ENCODE measurements at places on chromosomes 3 and 15. TPM values are rescaled to one million over a fixed set of nuclear protein-coding genes. Genes with fewer than 3 reads are reported as not detected.

DUOX2 gene
- not detected for polyA plus RNA-seq

DNA sequence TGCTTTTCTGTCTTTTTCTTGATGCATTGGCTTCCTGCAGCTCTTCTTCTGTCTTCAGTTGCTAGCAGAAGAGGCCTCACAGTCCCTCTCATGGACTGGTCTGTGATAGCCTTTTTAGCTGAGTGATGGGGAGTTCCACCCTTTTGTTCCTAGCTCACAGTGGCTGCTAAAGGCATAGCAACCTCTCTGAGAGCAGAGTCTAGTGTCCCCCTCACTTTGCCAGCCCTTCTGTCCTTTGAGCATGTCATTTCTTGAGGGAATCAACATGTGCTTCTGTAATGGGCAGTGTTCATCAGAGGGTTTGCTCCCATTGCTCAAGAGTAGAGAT is 44.4 kb downstream of the GAP43 start:
- DNase-seq, result no peak
- peaks cover 21% of the 10 kb centered on the region for H3K27me3 ChIP-seq
- H3K4me3 ChIP-seq, result no peak overlapping the region
- H3K36me3 ChIP-seq, result no peaks in the 10 kb centered on the region
- H3K27ac ChIP-seq, result no peak overlapping the region

GRCh38 chr3:102668247-102668646 is 233.4 kb downstream of the ZPLD1 start:
- no peaks in the 10 kb centered on the region for H3K36me3 ChIP-seq
- DNase-seq, result no peak
- H3K27me3 ChIP-seq, result peaks cover 32% of the 10 kb centered on the region
- no peaks in the 10 kb centered on the region for H3K4me1 ChIP-seq

GRCh38 chr15:97547381-97547780 is 413.1 kb upstream of the ARRDC4 start:
- H3K27ac ChIP-seq, result no peak overlapping the region
- no peaks in the 10 kb centered on the region for H3K27me3 ChIP-seq
- no peak for DNase-seq
- no peak overlapping the region for H3K4me3 ChIP-seq

ETV5 gene
- polyA plus RNA-seq, result 1.0 TPM

DNA sequence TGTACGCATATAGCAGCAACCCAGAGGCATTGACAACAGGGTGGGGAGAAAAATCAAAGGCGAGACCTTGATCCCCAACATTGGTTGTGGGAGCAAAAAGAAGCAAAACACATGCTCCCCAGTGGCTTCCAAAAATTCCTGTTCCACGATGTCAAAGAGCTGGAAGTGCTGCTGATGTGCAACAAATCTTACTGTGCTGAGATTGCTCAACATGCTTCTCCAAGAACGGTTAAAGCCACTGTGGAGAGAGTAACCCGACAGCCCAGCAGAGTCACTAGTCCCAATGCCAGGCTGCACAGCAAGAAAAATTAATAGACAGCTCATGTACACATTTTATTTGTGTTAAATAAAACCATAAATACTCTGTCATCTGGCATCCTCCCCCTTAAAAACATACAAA is 179.9 kb upstream of the PFN2 start:
- no peak overlapping the region for H3K27ac ChIP-seq
- H3K4me3 ChIP-seq, result no peak overlapping the region
- no peak for DNase-seq

PYGO1 gene
- not detected for polyA plus RNA-seq

DNA sequence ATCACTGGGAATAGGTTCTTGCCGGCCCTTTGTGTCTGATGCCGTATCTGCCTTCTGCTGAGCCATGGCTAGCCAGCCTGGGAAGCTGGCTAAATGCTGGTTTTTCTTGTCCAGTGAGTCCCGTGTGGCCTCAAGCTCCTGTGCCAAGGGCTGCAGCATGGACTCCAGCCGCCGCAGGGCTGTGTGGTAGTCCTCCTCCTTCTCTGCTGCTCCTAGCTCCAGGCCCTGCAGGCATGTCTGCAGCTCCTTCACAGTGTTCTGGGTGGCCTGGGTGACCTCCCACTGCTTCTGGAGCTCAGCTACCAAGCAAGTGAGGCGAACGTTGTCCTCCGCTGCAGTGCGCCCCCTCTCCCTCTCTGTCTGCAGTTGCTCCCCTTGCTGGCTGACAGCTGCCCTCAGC is 24.9 kb downstream of the CXCR6 start:
- no peaks in the 10 kb centered on the region for H3K27me3 ChIP-seq
- H3K4me1 ChIP-seq, result peaks cover 20% of the 10 kb centered on the region
- peak overlapping the region; percentile 47 for H3K27ac ChIP-seq
- H3K36me3 ChIP-seq, result peaks cover 21% of the 10 kb centered on the region
- no peak for DNase-seq

All from naive B cell (primary cell).